Hepatocyte (in vitro differentiated cells): ENCODE measurements at places on chromosomes 4 and X.
A peak's percentile ranks its signal among the peaks of the same experiment; 100 is the strongest.

GRCh38 chr4:106095408-106095807 lies 200.1 kb downstream of the NPNT start:
- DNase-seq, result no peak

DNA sequence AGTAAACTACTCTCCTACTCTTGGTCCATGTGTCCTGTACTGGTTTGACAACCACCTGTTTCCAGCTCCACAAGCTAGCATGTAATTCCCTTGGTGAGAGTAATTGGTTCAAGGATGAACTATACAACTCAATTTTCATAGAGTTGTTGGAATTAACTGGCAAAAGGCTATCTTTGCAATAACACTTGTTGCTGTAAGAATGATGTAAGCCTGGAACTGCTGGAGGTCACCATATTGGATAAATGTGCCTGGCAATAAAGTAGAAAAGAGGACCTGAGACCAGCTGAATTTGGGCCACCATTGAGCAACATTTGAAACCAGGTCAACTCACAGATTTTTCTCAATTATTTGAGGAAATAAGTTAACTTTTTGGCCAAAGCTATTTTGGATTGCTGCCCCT lies 175.5 kb downstream of the CAMK2D start:
- DNase-seq, result no peak

- peak; percentile 22 for DNase-seq
Measured at GRCh38 chr4:138507522-138507921, 265.4 kb upstream of the SLC7A11 start.

- no peak for DNase-seq
Measured at GRCh38 chr4:104859601-104860237, 287.0 kb upstream of the TET2 start.

DNA sequence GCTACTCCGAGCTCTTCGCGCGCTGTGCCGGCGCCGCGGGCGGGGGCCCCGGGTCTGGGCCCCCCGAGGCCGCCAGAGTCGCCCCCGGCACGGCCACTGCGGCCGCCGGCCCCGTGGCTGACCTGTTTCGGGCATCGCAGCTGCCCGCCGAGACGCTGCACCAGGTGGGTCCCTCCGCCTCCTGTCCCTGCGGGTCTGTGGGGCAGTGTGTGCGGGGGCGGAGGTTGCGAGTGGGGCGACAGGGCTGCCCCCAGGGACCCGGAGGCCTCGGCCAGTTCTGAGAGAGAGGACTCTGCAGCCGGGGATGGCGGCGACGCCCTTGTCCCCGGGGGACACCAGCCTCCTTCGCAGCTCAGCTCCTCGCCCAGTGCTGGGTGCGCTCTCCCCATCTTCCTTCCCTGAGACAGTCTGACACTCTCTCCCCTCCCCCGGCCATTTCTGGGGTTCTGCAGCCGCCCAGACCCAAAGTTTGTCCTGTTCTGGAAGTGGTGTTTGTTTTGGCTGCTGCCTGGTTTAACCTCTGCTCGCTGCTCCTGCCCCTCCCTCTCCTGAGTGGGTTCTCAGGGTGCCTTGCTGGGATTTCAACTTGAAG lies 609 bp downstream of the REPS2 start:
- no peak for DNase-seq

DNA sequence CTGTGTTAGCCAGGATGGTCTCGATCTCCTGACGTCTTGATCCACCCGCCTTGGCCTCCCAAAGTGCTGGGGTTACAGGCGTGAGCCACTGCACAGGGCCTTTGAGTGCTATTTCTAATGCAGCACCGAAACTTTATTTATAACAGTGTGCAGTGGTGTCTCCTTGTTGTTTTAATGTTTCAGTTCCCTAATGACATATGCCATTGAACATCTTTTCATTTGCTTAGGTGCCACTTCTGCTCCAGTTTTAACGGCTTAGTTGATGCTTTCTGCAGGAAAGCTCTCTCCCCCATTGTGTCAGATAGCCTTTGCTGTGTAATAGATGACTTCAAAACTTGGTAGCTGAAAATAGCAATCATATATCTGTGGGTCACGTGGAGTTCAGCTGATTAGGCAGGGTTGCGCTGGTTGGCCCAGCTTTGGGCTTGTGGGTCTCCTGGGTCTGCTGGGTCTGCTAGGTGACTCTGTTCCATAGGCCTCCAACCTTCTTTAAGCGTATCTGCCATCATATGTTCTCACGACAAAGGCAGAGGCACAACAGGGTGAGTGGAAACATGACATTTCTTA lies 76.4 kb upstream of the SHISA3 start:
- no peak for DNase-seq

DNA sequence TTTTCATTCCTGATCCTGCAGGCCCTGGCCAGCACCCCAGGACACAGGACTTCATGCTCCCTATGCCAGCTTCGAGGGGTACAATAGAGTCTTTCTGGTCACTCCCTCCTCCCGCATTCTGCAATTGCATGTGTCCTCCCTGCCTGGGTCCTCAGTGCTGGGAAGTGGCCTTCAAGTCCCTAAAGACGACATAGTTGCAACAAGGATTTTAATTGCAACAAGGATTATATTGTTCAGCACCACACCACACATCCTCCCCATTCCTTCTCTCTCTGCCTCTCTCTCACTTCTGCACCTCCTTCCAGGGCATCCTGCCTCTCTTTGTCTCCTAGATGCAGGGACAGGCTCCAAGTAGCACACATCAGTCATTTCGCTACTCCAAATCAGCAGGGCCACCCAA lies 25.5 kb downstream of the SCD5 start:
- no peak for DNase-seq

DNA sequence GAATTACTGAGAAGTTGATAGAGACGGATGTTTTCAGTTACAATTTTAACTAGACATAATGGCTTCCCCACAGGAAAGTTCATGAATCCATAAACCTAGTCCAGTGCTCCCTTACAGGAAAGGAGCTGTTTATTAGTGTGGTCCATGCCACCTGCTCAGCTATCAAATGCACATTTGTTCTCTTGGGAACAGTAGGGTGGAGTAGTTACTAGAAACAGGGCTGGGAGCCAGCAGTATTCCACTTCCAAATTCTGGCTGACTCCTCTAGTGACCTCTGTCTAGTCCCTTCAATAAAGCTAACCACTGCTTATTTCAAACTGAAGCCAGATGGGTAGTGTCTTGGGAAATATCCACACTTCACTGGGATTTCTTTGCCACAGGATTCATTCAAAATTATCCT lies 88.4 kb upstream of the TLL1 start:
- no peak for DNase-seq

- DNase-seq, result no peak
Measured at GRCh38 chr4:127000110-127000509, 632.6 kb upstream of the INTU start.

- DNase-seq, result no peak
Measured at GRCh38 chr4:2049811-2050210, 9.3 kb upstream of the NAT8L start.

DNA sequence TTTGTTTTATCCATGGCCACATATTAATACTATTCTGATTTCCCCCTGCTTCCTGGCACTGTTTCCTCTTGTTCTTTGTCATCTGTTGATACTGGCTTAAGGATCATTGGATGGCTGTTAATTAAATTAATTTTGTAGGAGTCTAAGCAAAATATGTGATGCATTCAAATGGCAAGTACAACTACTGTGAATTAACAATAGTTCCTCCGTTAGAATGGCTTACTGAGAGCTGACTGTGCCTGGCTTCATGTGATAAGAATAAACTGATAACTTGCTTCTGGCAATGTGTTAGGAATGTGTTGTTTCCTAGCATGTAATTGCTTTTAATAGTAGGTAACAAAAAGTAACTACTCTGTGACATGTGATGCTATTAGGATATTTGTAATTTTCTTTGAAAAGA lies 98.5 kb downstream of the RPA4 start:
- DNase-seq, result no peak

DNA sequence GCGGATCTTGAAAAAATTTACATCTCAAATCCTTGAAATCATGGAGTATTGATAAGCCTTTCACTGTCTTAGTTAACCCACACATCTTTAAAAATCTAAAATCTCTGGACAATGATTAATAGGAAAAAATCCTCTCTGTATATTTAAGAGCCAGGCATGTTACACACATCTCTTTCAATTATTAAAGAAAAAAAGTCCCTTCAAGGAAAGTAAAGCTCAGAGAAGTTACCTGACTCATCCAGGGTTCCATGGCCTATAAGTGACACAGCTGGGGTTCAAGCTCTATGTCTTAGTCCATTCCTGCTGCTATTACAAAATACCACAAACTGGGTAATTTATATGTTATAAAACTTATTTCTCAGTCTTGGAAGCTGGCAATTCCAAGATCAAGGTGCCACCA lies 14.2 kb upstream of the FGF16 start:
- no peak for DNase-seq

DNA sequence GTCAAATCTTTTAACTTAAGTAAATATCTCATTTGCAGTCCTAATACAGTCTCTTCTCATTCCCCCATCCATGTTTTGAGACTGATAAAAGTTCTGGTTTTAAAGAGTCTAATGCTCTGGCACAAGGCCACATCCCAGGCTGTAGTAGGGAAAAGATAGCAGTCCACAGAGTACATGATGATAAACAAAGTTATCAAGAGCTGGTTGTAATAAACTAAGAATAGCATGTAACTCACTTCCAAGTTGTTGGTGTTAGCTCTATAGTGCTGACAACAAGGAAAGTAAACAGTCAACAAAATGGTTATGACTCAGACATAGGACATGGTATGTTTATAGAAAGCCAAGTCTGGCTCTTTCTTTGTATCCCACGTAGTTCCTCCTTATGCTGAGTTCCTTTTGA lies 21.8 kb upstream of the AREG start:
- peak; percentile 65 for DNase-seq

GRCh38 chrX:13396924-13397323 lies 77.1 kb upstream of the ATXN3L start:
- no peak for DNase-seq

GRCh38 chrX:113539599-113540356 lies 699.1 kb upstream of the AMOT start:
- no peak for DNase-seq

- DNase-seq, result no peak
Measured at GRCh38 chrX:151776181-151776731, 41.7 kb downstream of the CNGA2 start.

DNA sequence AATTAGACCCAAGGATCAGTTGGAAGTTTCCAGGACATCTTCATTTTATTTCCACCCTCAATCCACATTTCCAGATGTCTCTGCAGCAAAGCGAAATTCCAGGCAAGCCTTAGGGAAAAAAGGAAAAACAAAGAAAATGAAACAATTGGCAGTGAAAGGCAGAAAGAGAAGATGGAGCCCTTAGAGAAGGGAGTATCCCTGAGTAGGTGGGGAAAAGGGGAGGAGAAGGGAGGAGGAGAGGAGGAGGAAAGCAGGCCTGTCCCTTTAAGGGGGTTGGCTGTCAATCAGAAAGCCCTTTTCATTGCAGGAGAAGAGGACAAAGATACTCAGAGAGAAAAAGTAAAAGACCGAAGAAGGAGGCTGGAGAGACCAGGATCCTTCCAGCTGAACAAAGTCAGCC lies at the start of gene PLP1:
PLP1 (plus strand) TSS at position 295 of the 400 bp plus-strand sequence. CDS start 156 bp downstream, outside the sequence.
- no peak for DNase-seq

- DNase-seq, result peak; percentile 26
Measured at GRCh38 chrX:140672840-140673731, 36.5 kb upstream of the LINC00632 start.

DNA sequence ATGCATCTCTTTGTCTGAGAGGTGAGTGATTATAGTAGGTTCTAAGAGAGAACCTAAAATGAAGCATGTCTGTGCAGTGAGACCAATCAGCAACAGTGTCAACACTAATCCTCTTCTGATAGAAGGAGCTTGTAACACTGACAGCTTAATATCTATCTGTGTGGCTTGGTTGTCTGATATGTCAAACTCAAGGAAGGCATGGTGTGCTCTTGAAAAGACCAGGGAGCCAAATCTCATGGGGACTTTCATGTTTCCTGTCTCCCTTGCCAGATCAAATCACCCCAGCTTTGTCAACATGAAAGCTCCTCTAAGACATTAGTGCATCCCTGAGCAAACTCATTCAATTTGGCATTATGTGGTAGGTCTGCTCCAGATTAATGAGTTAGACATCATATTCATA lies 95.4 kb downstream of the ANOS1 start:
- DNase-seq, result no peak

- no peak for DNase-seq
Measured at GRCh38 chr4:57182132-57182874, 72.1 kb upstream of the IGFBP7 start.

GRCh38 chrX:10526451-10526850 lies 93.9 kb downstream of the MID1 start:
- no peak for DNase-seq

- DNase-seq, result no peak
Measured at GRCh38 chr4:168696826-168697225, 200.0 kb downstream of the PALLD start.

- no peak for DNase-seq
Measured at GRCh38 chr4:170231377-170231776, 141.6 kb upstream of the AADAT start.

- no peak for DNase-seq
Measured at GRCh38 chr4:76296286-76296820, 10.2 kb upstream of the STBD1 start.

DNA sequence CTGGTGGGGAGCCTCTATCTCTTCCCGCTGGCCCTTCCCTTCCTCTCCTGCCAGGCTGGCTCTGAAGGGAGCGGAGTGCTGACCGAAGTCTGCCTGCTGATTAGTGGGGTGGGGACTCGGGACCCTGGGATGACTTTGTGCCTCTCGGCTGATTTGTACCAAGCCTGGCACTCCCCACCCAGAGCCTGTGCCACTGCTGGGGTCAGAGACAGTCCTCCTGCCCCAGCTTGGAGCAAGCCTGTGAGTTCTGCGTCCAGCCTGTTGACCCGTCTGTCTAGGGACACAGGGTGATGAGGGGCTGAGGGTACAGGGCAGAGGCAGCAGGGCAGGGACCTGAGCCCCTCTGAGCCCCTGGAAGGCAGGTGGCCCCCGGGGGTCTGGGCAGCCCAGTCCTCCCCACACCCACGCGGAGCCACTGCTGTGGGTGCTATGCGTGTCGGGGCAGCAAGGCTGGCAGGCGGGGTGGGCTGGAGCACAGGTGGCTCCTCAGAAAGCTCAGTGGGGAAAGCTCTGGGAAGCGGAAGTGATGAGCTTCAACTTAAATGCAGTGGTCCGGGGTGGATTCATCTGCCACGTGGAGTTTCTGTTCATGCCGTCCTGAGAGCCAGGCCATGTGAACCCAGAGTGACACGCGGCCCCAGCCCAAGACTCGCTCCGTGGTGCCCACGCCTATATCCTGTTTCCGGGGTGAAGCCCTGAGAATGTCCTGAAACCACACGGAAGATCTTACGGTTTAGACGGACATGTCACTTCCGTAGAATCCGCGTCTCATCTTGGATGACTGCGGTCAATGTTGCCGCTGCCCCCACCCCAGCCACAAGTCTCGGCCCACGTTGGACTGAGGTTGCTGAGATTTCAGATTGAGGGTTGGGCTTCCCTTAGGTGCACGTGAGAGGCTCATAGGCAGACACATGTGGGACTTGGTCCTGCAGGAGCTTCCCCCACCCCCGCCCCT lies 21.1 kb upstream of the UVSSA start:
- no peak for DNase-seq

- DNase-seq, result no peak
Measured at GRCh38 chr4:138310991-138311390, 68.8 kb upstream of the SLC7A11 start.
